NCI-H1436 treated with DMSO at 0.1 percent for 48 hours (cell line): ENCODE measurements at places on chromosomes 7 and 10.

DNA sequence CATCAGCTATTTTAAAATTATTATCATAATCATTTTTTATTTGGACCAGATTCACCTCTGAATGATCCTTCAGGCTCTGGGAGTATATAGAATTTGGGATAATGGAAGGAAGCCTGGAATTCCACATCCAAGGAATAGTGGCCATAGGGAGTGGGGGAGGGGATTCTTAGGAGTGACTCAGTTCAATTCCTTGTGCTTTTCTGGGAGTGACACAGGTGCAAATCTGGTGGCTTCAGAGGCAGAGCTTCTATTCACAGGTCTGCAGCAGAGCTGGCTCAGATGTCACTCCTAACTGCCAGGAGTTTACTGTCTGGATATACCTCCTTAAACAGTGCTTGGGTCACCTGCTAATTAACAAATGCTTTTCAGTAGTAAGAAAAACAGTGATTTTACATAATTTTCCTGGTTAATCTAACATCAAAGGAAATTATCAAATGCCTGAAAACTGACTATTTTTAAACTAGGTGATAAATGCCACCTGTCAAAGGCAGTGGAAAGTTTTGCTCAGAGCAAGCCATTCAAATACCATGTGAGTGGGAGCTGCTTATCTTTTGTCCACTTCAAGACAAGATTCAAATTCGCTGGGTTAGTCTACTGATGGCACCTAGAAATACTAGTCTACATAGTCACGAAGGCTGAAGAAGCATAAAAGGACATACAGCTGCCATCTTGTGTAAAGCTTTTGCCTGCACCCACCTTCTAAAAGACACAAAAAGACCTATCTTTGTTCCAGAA, 106.7 kb upstream of the LAMB4 start:
- DNase-seq, result no peak

- DNase-seq, result no peak
These were observed 60.6 kb downstream of the C1GALT1 start for GRCh38 chr7:7242899-7243298.

GRCh38 chr10:94123258-94123995, 129.7 kb downstream of the PLCE1 start:
- no peak for DNase-seq

GRCh38 chr7:114865564-114865963, 56.3 kb upstream of the MDFIC start:
- no peak for DNase-seq

- DNase-seq, result no peak
These were observed 28.9 kb downstream of the MAT1A start for GRCh38 chr10:80260295-80261243.

DNA sequence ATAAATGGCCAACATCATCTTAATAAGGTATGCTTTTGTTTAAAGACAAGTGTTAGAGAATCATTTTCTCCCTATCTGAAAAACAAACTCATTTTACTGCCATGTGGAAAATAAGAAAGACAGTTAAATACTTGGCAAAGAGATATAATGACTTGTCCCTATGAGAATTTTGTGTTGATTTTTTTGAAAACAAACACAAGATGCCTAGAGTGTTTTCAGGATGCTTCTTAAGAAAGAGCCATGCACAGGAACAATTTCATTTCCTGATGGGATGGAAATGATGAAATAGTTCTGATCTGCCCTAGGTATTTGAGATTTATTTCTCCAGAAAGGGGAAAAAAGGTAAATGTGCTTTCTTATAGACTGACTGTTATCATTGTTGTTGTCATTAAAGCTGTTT, 237.5 kb upstream of the GNAI1 start:
- DNase-seq, result no peak

- DNase-seq, result no peak
These were observed 59.6 kb upstream of the FAM204A start for GRCh38 chr10:118401708-118402193.

DNA sequence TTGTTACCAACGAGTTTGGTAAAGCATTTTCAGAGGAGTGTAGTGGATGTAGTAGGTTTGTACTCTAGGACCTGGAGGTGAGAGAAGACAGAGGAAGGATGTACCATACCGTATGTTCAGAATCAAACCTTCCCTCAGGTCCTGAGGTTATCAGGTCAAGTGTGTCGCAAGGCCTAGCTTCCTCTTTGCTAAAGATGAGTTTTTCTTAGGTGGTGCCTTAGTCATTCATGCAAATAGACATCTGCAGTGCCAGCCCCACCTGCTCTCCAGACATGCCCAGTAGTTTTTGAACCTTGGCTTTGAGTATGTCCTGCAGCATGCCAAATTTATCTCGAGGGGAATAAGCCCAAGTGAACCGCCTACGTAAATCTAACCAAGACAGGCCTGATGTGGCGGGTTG, 71.3 kb downstream of the HDAC9 start:
- no peak for DNase-seq

- DNase-seq, result no peak
These were observed 8.2 kb downstream of the ATE1 start for GRCh38 chr10:121919666-121920065.

- DNase-seq, result peak; percentile 53
These were observed 59.1 kb downstream of the ARMC3 start for GRCh38 chr10:22986771-22987542.

DNA sequence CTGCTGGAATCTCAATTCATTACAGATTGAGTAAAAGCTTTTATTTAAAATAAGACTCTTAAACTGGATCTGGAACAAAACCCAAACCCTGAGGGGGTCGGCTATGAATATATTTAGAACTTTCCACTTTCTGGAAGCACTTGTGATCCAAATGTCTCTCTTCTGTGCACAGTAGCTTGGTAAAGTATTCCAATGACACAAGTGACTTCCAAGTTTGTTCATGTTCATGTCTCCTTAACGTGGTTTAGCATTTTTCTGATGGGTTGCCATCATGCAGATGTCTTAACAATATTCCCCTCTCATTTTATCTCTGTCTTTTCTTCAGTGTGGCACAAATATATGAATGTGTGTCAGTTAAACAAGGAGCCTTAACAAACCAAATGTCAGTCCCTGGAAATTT, 191.9 kb upstream of the SORCS1 start:
- DNase-seq, result no peak

GRCh38 chr7:5420067-5420880, 3.4 kb downstream of the TNRC18 start:
- DNase-seq, result no peak

GRCh38 chr10:13891128-13892000, 304.6 kb downstream of the PRPF18 start:
- no peak for DNase-seq

DNA sequence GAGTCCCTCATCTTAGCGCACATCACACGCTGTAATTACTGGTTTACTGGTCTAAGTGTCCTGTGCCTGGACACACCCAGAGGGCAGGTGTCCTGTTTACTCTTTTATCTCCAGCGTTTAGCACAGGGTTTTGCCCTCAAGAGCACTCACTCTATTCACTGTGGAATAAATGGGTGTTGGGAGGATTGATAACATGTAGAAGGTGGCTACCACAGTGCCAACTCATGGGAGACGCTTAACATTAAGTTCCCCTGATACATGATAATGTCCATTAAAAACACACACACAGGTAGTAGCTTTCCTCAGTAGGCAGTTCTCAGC, 96.1 kb upstream of the EFCAB10 start:
- no peak for DNase-seq

- DNase-seq, result no peak
These were observed 328.2 kb downstream of the TNS3 start for GRCh38 chr7:47253650-47254080.

- no peak for DNase-seq
These were observed 18.4 kb downstream of the TMEM176A start for GRCh38 chr7:150818971-150819370.

GRCh38 chr10:70380350-70381135, 1.9 kb downstream of the LRRC20 start:
- no peak for DNase-seq

GRCh38 chr10:132885451-132886210, 56.7 kb downstream of the CFAP46 start:
- no peak for DNase-seq

- no peak for DNase-seq
These were observed 222.2 kb downstream of the DNAJB6 start for GRCh38 chr7:157558875-157559595.

GRCh38 chr7:109577265-109577664, 1007.6 kb downstream of the DNAJB9 start:
- DNase-seq, result no peak

GRCh38 chr7:100102950-100103840, 1.8 kb downstream of the AP4M1 start:
- no peak for DNase-seq

DNA sequence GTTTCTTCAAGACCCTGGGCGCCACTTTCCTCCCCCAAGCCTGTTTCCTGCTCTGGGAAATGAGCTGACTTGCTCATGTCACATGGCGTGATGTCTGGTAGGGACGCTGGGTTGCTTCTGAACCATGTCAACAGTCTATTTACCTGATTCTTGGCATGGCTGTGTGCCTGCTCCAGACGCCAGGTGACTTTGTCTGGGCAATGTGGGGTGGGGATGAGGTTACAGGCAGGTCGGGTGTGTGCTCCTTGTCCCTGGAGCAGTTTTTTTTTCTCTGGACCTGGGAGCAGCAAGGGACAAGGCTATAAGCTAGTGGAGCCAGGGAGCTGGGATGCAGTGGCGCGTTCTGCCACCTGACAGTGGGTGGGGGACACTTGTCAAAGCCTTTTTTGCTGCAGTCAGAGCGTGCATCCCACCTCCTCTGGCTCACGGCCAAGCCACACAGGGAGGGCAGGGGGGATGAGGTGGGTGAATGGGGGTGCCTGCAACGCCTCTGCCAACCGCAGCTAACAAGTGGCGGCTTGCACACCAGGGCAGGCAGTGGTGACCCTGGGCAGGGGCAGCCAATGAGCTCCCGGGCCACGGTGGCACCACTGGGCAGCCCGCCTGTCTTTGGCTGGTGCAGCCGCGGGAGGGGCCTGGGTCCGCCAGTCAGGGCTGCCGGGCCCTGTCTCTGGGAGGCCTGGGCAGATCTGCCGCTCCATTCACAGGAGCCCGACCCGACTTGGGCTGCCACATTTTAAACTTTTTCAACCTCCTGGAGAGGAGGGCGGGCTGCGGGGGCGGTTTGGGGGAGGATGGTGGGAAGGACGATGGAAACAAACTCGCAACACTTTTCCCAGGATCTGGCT, 22.9 kb downstream of the DNAJB12 start:
- peak; percentile 92 for DNase-seq

DNA sequence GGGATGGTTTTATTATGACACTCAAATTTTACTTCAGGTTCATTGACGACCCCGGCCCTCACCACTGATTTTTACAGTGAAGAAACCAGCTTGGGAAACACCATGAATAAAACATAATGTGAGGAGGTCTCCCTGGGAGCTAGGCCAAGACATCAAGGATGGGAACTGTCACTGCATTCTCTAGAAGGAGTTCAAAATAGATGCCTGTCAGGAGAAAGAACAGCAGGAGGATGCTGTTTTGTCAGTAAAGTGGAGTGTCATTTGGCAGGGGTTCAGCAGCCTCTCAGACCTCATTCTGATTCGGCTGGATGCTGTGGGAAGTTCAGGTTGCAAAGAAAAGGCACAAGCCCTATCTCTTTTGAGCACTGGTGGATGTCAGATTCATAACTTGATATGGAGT, 360.3 kb upstream of the C7orf33 start:
- DNase-seq, result no peak

- DNase-seq, result no peak
These were observed 884 bp upstream of the GSTO1 start for GRCh38 chr10:104253606-104254410.

- DNase-seq, result no peak
These were observed 50.5 kb upstream of the HBP1 start for GRCh38 chr7:107118109-107118900.

DNA sequence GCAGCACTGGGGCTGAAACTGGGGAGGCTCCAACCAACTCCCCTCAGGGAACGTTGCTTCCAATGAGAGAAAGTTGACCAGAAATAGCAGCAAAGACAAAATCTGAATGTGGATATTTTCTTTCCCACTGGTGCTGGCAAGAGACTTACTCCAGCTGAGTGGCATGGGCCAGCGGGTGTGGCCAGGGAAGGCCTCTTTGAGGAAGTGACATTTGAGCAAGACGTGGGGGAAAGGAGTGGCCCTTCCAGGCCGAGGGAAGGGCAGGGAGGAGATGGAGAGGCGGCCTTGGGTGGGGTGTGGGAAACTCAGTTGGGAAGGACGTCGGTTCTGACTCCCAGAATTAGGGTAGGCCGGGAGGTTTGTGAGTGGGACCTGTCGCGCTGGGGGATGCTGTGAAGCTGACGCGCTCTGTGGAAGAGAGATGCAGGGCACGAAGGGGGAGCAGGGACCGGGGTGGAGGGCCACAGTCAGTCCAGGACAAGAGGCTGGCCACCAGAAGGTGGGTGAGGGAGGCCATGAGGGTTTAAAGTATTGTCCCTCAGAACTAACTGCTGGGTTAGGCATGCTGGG, 96.7 kb upstream of the IKZF1 start:
- DNase-seq, result no peak

- DNase-seq, result no peak
These were observed 185.6 kb downstream of the ANK3 start for GRCh38 chr10:60203993-60204618.

DNA sequence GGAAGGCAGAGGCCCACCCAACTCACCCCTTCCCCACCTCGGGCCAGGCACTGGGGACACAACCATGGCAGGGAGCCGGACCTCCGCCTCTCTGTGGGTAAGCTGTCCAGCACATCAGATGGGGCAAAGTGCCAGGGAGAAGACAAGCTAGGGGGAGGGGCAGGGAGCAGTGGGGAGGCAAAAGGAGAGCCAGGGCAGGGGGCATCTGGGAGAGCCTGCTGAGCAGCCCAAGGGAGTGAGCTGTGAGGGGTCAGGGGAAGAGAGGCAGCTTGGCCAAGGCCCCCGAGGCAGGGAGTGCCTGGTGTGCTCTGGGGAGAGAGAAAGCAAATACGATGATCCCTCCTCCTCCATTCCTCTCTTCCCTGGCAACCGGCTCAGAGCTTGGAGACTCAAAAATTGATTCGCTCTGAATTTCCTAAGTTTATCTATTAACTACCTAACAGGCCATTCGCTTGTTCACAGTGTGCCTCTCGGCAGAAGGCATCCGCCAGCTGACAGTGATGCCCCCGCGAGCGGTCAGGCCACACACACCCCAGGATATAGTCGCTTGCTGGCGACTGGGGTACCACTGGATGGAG, 4.5 kb downstream of the CAMK2B start:
- DNase-seq, result no peak

- DNase-seq, result no peak
These were observed 85.2 kb downstream of the TNS3 start for GRCh38 chr7:47496666-47497065.

DNA sequence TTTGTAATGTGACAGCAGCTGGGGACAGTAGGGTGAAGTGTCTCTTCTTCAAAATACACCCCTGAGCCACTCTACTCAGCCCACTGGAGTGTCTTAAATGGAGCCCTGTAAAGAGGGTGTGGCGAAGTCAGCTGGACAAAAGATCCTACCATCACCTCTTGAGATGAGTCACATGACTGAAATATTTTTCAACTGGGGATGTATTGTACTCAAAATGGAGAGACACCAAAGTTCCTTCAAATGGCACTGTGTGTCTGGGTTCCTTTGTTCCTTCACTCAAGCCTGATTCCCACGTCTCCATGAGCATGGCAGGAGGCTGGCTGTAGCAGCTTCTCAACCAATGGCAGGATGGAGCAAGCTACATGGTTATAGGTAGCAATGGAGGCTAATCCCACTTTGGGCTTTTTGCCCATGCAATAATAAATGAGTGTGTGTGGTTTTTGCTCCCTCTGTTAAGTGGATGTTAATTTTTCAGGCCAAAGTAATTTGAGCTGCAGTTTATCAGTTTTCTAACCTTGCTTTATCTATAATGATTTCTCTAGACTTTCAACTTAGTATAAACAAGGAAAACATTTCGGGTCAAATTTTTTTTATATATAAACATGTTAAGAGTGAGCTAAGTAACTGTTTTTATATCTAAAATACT, 68.2 kb downstream of the CLEC2L start:
- no peak for DNase-seq
